ENCODE measurements at places on chromosomes 12 and 14. TPM values are rescaled to one million over a fixed set of nuclear protein-coding genes. Genes with fewer than 3 reads are reported as not detected.

TMPRSS12 gene
- total RNA-seq = not detected

BMP4 gene
- 46.3 TPM for total RNA-seq

PHETA1 gene
- 2.5 TPM for total RNA-seq

KRT85 gene
- total RNA-seq = not detected

CLEC4E gene
- total RNA-seq = not detected

KRT6C gene
- not detected for total RNA-seq

CCDC197 gene
- not detected for total RNA-seq

GLI1 gene
- 11.5 TPM for total RNA-seq

FMNL3 gene
- 28.9 TPM for total RNA-seq

SIX1 gene
- total RNA-seq = 6.2 TPM

SCN8A gene
- 2.6 TPM for total RNA-seq

ABHD4 gene
- 13.1 TPM for total RNA-seq

P2RX2 gene
- total RNA-seq = not detected

SLC15A4 gene
- total RNA-seq = 37.5 TPM

ALX1 gene
- total RNA-seq = 1.1 TPM

ERGIC2 gene
- total RNA-seq = 93.9 TPM

LALBA gene
- not detected for total RNA-seq

NEUROD4 gene
- total RNA-seq = 0.11 TPM

SIX4 gene
- 9.9 TPM for total RNA-seq

KRT3 gene
- total RNA-seq = not detected

TCL1B gene
- total RNA-seq = not detected

EPS8 gene
- 133 TPM for total RNA-seq

All from urinary bladder (tissue), 4 donors.